ENCODE measurements at places on chromosomes 12 and 14.

GRCh38 chr14:76770521-76771436 is 9.5 kb downstream of the VASH1 start:
- DNase-seq: peak; percentile 23

DNA sequence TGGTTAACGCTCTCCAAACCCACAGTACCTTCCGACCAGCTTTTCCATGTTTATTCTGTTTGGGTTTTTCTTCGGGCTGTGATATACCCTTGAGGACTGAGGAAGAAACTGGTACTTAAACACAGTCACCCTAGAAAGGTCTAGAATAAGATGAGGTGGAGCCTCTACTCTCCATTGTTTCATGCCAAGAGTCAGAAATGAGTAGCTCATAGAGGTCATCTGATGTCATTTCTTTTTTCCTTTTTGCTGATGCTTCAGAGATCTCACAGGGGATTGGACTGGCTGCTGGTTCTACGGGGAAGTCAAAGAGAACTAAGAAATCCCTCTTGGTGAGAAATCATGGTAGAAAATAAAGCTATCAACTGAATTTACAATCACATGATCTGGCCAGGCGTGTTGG is 538.2 kb upstream of the TMEM132C start:
- no peak for DNase-seq

GRCh38 chr12:94143438-94143837 is 4.9 kb upstream of the PLXNC1 start:
- DNase-seq: no peak

- DNase-seq: no peak
Measured at GRCh38 chr14:102013669-102014200, 49.4 kb downstream of the DYNC1H1 start.

DNA sequence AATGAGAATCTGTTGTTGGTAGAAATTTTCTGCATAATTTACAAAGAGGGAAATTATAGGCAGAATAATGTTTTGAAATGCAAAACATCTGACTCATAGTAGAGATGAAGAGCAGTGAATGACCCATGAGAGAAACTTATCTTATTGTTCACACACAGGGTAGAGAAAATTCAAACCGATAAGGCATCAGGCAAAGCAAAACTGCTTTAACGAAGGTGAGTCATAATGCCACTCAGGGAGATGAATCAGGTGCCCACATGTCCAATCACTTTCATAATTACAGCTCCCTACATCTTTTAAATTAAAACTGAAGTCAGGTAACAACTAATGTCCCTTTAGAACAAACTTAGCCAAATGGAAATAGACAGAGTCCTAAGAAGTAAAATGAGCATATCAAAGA is 265.6 kb upstream of the GARIN6 start:
- no peak for DNase-seq

DNA sequence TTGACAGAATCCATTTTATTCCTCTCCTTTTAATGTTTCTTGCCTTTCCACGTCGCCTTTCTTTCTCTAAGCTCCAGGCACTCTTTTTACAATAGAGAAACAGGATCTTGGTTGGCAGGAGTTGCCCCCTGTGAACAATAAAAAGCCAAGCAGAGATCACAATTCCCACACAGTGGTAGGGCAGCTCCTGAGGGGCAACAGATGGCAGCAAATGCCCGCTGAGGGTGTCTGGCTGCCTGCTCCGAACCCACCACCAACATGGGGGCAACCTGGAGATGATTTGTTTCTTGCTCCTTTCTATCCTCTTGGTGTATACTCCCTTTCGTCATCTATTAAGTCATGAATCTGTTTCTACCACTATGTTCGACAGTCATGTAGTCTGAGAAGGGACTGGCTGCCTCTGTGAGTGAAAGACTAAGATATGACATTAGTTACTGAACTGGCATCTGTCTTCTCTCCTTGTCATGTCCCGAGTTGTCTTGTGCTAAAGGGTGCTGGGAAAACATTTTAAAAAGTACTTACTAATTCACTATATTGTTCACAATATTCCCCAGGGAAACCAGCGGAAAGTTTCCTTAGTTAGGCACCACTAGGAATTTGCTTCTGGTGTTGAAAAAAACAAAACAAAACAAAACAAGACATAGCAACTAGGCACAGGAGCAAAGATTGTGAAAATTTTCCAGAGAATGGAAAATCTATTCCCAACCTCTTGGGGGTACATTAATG is 170.1 kb downstream of the STXBP6 start:
- DNase-seq: no peak

DNA sequence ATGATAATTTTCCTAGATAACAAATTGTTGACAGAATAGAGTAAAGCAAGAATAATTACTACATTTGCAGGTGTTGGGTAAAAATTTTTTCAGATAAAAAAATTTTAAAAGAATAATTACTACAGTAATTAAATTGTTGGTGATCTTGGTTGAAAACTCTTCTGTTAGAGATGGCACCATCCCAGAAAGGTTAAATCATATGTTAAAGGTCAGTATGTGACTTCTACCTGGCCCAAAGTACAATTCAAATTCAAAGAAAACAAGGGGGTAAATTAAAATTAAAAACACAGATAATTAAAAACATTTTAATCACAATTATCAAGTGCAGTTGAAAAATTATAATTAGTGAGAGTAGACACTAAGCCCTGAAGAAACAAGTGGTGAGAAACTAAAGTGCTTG is 18.1 kb upstream of the PIK3C2G start:
- no peak for DNase-seq

- peak; percentile 7 for DNase-seq
Measured at GRCh38 chr14:80364274-80364673, 153.0 kb upstream of the DIO2 start.

GRCh38 chr14:101184572-101184971 is 281.1 kb upstream of the RTL1 start:
- DNase-seq: no peak

GRCh38 chr14:59849411-59850130 is 21.0 kb downstream of the RTN1 start:
- DNase-seq: peak; percentile 77

DNA sequence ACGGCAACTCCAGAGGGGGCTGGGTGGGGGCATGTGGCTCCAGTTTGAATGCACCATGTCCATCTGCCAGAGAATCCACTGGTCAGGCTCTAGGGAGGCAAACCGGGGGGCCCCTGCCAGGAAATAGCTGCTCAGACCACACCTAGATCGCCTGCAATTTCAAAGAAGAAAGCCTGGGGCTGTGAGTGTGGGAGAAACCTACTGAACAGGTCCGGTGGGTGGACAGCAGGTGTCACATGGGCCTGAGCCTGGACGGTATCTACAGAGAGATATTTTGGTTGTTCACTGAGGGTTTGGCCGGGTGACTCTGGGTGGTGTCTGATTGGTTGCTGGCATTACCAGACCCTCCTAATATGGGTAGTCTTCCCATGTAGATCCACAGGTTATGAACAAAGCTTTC is 32.0 kb downstream of the DAO start:
- no peak for DNase-seq

DNA sequence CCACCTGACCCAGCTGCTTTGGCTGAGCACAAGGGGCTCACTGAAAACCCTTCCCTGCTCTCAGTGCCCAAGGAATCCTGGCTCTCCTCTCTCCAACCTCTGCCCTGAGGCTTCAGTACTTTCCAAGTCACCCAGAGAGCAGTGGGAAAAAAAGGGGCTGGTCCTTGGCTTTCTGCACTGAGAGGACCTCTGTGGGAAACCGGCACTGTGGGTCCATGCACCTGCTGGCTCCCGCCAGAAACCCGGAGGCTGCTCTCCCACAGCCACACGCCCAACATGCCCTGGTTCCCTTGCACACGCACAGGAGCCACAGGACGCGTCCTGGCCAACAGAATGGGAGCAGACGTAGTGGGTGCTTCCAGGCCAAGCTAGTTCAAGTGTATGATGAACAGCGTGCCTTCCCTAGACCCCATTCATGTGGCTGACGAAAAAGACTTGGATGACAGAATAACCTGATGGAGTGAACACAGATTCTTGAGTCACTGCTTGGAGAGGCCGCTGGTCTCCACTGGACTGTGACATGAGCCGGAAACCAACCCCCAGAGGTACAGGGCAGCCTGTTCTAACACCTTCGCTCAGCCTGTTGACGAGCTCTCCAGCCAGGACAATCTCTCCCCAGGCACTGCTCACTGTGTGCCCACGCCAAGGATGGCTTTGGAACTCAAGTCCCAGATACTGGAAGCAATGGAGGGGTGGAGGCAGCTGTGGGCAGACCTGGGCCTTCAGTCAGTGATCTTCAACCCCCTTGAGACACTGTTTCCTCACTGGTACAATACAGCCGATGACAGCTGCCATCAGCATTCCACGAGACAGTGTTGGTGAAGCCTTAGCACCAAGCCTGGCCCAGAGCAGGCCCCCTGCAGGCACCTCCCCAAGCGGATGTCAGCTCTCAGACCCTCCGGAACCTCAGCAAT is 87.7 kb downstream of the ITPK1 start:
- no peak for DNase-seq

DNA sequence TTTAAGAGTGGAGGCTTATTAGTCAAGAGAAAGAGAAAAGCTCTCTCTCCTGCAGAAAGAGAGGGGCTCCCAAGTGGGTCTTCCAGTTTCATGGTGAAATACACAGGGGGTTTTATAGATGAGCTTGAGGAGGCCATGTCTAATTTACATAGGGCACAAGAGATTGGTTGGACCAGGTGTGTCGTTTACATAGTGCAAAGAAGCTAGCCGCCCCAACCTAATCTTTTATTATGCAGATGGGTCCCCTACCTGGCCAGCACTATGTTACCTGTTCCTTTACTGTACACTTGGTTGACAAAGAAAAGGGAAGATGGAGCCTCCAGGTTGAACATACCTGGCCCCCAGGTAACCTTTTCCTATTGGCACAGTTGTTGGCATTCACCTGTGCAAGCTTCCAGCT is 195.0 kb downstream of the PIK3C2G start:
- no peak for DNase-seq

DNA sequence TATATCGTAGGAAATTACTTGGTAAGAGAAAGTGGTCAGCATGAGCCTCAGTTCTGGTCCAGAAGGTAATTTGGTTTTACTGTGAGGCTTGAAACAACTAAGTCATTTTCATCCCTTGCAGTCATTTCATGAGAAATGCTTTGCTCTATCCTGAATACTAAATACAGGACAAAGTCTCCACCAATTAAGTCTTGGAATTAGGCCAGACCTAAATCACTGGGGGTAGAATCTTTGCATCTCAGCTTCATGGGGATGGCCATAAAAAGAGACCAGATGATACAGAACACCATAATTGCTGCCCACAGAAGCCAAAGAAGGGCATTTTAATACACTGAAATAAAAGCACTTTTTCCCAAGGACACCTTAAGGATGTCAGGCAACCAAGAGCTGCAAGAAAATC is 277.9 kb upstream of the DCN start:
- no peak for DNase-seq

DNA sequence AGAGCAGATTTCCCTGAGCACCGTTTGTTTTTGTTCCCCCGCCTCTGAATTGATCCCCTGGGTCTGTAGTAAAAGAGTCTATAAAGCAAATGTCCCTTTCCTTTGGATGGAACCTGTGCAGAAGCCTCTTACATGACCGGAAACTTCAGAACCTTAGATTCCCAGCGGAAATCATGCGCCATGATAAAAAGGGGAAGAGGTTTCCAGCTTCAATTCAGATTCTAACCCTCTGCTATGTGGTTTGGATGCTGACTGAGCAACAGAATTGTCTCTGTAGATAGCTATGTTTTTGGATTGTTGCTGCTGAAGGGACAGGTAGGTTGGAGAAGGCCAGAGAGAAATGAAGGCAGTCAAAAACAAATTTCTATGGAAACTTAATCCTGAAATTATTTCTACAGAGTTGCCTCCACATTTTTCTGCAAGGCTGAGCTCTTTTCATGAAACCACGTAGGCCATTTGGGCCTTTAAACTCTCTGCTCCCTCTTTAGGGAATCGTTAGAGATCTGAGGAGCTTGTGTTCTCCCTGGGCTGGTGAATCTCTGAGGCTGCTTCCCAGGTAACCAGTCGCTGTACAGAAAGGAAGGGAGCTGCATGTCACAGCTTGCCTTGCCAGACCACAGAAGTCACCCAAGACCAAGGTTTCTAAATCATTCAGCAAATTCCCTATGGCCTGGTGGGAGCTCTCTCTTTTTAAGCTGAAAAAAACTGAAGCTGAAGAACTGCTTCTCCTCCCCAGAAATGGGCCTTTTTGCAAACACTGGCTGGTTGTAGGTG is 28.7 kb upstream of the OR10P1 start:
- no peak for DNase-seq

GRCh38 chr12:106757623-106758348 is 16.7 kb upstream of the RIC8B start:
- no peak for DNase-seq

GRCh38 chr12:105083551-105084105 is 630 bp downstream of the ALDH1L2 start:
- peak; percentile 76 for DNase-seq

DNA sequence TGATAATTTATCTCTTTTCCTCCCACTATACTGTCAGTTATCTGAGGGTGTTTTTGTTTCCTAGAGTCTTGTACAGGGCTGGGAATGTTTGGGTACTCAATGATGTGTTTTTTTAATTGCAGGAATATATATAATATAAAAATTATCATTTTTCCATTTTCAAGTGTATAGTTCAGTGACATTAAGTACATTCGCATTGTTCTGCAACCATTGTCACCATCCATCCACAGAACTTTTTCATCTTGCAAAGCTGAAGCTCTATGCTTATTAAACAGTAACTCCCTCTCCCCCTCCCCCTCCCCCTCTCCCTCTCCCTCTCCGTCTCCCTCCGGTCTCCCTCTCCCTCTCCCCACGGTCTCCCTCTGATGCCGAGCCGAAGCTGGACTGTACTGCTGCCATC is 93.0 kb upstream of the MANSC4 start:
- no peak for DNase-seq

- DNase-seq: no peak
Measured at GRCh38 chr14:95838862-95839261, 37.8 kb upstream of the TUNAR start.

DNA sequence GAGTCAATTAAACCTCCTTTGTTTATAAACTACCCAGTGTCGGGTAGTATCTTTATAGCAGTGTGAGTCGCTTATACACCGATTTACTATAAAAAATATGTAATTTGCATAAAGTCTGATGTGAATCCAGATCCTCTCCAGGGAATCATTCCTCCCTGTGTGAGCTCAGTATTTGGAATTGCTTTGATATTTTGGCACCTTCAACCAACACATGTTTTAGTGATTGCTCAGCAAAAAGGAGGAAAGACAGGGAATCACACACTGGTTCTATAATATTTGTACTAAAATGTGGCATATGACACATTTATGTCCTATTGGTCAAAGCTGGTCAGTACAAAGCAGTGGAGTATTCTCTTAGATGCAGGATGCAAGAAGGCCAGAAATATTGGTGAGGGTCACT is 703.9 kb upstream of the ATXN7L3B start:
- DNase-seq: no peak

DNA sequence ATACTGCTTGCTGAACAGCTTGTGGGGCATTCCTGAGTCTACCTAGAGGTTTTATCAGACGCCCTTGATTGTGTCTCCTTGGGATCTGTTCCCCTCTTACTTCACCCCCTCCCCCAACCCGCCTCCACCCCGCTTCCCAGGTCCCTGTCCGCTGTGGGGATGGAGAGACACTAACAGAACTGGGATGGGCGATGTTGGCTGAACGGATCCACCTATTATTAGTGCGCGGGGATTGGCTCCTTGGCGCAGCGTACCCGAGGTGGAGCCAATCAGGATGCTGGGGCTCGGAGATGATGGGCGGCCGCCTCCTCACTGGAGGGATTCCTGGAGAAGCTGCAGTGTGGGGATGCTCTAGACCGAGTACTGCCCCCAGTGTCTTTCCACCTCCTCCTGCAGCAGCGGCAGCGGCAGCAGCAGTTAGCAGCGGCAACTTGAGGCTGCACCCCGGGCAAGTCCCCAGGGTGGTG is at the start of gene SYT1:
TSS of gene SYT1 (plus strand) at position 372 of the 467 bp plus-strand sequence.
- DNase-seq: no peak

- DNase-seq: no peak
Measured at GRCh38 chr14:24607635-24608514, 1.6 kb downstream of the GZMH start.

All from suppressor macrophage (primary cell).